ENCODE measurements at places on chromosomes 13 and 19. TPM values are rescaled to one million over a fixed set of nuclear protein-coding genes. Genes with fewer than 3 reads are reported as not detected.

WDR88 gene
- total RNA-seq: 0.38 TPM

MEF2B gene
- 0.83 TPM for total RNA-seq

MZF1 gene
- 9.2 TPM for total RNA-seq

CNMD gene
- not detected for total RNA-seq

SLC15A1 gene
- total RNA-seq: not detected

RNF225 gene
- not detected for total RNA-seq

ARL11 gene
- 0.38 TPM for total RNA-seq

PTH2 gene
- not detected for total RNA-seq

ARHGAP33 gene
- total RNA-seq: 3.0 TPM

TSC22D1 gene
- total RNA-seq: 223 TPM

ZNF540 gene
- 7.9 TPM for total RNA-seq

ACER1 gene
- not detected for total RNA-seq

STOML3 gene
- not detected for total RNA-seq

TRIP10 gene
- total RNA-seq: 133 TPM

ZNF773 gene
- total RNA-seq: 3.9 TPM

ZNF560 gene
- not detected for total RNA-seq

VSTM1 gene
- total RNA-seq: not detected

ERICH6B gene
- total RNA-seq: not detected

DHX34 gene
- total RNA-seq: 6.4 TPM

DLEU7 gene
- 0.08 TPM for total RNA-seq

PSG6 gene
- not detected for total RNA-seq

RASAL3 gene
- total RNA-seq: 0.65 TPM

PTGIR gene
- total RNA-seq: 2.6 TPM

GJB6 gene
- not detected for total RNA-seq

TCF3 gene
- 20.0 TPM for total RNA-seq

GET3 gene
- 60.7 TPM for total RNA-seq

WIZ gene
- 21.9 TPM for total RNA-seq

Data from Right ventricle myocardium superior (tissue), 1 donor.